ENCODE measurements at places on chromosomes 4 and X.

- no peak for DNase-seq
Observed at GRCh38 chrX:45621376-45622041, 420.8 kb upstream of the DIPK2B start.

DNA sequence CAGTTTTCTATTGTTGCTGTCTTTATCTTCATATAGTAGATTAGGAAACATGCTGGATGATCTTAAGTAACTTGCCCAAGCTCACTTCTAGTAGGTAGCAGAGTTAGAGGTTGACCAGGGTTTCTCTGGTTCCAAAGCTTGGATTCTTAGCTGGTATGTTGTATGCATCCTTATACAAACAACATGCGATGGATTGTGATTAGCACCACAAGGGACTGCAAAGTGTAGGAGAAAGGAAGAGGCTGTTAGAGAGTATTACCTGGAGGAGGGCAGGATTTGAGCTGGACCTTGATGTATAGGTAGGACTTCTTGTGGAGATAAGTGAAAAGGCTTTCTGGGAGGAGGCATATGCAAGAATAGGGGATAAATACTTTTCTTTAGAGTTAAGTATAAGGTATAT, 5.6 kb downstream of the STIM2 start:
- DNase-seq = no peak

DNA sequence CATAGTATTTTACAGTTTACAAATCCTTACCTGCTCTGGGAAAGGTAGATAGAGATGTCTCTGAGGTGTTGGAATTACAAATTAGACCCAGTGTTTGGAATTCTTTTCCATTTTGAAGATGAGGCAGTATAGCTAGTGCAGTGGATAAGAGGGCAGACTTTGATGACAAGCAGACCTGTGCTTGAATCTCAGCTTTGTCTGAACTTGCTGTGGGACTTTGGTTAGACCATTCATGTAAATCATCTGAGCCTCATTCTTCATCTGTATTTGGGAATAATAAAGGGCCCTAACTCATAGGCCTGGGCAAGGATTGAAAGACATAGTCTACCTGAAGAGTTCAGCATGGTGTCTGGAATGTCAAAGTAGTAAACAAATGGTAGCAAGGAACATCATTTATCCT, 77.2 kb upstream of the BOD1L1 start:
- no peak for DNase-seq

DNA sequence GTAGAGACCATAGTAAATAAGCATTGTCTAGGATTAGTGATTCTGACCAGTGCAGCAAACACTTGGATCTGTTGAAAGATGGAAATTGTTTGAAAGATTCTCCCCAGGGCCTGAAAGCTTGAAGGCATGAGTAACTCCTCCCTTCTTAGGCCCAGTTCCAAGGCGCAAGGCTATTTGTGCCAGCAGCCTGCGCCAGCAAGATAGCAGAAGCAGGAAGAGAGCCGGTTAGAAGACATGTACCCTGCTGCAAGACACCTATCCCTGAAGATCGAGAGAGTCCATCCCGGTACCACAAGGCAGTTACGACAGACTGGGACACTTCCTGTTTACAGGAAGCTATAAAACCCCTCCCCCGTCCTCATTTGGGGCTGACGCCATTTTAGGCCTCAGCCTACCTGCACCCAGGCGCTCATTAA, 72.4 kb upstream of the JADE1 start:
- DNase-seq = no peak

DNA sequence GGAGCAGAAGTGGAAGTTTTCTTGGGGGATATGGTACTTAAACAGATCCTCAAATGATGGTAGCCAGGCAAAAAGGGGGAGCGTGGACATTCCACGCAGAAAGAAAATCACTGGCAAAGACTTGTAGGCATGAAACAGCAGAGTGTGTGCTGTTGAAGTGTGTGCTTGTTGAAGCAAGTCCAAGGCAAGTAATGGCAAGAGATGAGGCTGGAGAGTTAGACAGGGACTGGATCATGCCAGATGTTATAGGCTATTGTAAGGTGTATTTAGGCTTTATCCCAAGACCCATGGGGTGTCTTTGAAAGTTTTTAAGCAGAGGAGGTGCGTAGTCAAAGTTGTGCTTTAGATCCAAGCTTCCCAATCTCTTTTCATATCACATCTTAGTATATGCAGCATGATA, 124.5 kb downstream of the MBNL3 start:
- DNase-seq = no peak

- no peak for DNase-seq
Observed at GRCh38 chr4:26307037-26307800, 13.6 kb upstream of the RBPJ start.

DNA sequence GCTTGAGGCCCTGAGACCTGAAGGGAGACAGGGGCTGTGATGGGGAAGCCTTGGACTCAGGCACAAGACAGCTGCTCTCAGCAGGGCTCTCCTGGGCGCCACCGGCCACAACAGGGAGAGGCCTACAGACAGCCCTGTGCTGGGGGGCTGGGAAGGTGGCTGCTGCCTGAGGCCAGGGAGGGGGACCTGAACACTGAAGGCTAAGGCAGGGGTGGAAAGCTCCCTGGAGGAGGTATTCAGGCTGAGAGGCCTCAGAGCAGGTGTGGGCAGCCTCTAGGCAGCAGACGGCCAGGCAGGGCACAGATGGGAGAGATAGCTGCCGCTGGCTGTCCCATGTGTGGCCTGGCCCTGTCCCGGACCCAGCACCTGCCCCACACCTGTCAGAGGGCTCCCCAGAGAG, 33.0 kb downstream of the TACC3 start:
- no peak for DNase-seq

GRCh38 chr4:145898926-145899531, 39.6 kb downstream of the ZNF827 start:
- DNase-seq = no peak

- no peak for DNase-seq
Observed at GRCh38 chrX:69085151-69085550, 80.1 kb downstream of the PJA1 start.

DNA sequence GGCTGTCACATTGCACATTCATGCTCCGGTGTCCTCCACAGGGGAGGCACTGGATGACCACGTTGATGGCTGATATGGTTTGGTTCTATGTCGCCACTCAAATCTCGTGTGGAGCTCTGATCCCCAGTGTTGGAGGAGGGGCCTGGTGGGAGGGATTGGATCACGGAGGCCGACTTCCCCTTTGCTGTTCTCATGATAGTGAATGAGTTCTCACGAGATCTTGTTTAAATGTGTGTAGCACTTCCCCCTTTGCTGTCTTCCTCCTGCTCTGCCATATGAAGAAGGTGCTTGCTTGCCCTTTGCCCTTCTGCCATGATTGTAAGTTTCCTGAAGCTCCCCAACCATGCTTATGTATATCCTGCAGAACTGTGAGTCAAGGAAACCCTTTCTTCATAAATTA, 22.3 kb upstream of the NAT8L start:
- DNase-seq = no peak

Data from NCI-H774 (cell line).